ENCODE measurements at places on chromosomes 16 and 17.
A peak's percentile ranks its signal among the peaks of the same experiment; 100 is the strongest.

GRCh38 chr16:11161974-11162373, 94.0 kb downstream of the SOCS1 start:
- no peak for DNase-seq

GRCh38 chr16:1338119-1338730, 4.8 kb downstream of the BAIAP3 start:
- no peak for DNase-seq

- no peak for DNase-seq
These were observed 20.3 kb downstream of the SMG6 start for GRCh38 chr17:2283302-2283701.

- no peak for DNase-seq
These were observed 34.8 kb downstream of the ADGRG5 start for GRCh38 chr16:57577214-57577613.

- DNase-seq = no peak
These were observed 2.7 kb upstream of the LASP1NB start for GRCh38 chr17:38922538-38923297.

DNA sequence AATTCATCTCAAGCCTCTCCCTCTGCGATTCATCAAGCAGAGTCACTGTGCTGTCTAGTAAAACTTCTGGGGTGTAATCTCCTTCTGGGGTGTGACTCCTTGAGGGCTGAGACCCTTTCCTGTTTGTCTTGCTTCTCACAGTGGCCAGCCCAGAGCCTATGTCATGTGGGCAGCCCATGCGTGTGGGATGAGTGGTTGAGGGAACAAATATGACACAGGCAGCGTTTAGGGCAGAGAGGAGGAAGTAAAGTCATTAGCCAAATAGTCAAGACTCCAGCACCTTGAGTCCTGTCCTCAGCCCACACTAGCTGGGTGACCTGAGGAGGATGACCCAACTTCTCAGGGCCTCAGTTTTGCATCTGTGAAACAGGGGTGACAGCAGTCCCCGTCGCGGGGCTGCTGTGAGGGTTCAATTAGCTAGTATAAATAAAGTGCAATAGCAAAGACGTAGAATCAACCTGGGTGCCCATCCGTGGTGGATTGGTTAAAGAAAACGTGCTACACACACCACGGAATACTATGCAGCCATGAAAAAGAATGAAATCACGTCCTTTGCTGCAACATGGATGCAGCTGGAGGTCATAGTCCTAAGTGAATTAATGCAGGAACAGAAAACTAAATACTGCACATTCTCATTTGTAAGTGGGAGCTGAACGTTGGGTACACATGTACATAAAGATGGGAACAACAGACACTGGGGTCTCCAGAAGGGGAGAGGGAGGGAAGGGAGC, 4.5 kb upstream of the ITGAX start:
- no peak for DNase-seq

GRCh38 chr16:57485916-57486857, at the start of gene DOK4:
Gene DOK4 (minus strand): TSS chr16:57486493. CDS start chr16:57479507, 6,986 bp downstream.
- DNase-seq = peak; percentile 95

DNA sequence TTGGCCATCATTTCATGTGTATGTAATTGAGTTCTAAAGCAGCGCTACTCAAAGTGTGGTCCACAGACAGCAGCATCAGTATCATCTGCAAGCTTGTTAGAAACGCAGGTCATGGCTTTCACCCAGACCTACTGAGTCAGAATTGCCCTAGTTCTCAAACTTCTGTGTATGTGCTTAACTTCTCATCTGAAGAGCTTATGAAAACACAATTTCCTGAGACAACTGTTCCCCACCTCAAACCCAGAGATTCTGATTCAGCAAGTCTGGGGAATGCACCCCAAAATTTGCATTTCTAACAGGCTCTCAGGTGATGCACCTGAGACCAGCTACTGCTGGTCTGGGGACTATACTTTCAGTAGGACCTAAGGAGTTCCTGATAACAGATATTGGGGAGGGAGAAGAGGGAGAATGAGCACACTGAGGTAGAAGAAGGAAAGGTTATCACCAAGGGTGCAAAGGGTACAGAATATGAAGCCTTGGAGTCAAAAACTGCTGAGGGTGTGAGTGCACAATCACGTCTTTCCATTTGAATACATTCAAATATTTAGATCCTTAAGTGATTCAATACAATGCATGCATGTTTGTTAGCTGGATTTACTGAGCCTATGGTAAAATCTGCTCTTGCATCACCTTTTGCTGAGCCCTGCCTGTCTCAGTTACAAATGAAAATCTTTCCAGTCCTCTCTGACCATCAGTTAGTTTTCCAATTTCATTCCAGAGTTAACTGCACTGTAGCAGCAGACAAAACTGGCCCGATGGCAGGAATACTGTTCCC, 29.2 kb upstream of the SKAP1 start:
- DNase-seq = no peak

DNA sequence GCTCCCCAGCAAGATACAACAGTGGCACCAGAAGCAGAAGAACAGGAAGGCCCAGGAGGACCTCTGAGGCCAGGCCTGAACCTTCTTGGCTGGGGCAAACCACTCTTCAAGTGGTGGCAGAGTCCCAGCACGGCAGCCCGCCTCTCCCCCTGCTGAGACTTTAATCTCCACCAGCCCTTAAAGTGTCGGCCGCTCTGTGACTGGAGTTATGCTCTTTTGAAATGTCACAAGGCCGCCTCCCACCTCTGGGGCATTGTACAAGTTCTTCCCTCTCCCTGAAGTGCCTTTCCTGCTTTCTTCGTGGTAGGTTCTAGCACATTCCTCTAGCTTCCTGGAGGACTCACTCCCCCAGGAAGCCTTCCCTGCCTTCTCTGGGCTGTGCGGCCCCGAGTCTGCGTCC, 11.9 kb downstream of the CES3 start:
- DNase-seq = no peak

- DNase-seq = no peak
These were observed 1.1 kb downstream of the MLST8 start for GRCh38 chr16:2206420-2206779.

- no peak for DNase-seq
These were observed 24.1 kb downstream of the CALCOCO2 start for GRCh38 chr17:48854774-48855476.

- DNase-seq = no peak
These were observed 8.1 kb downstream of the MRM1 start for GRCh38 chr17:36609498-36609862.

GRCh38 chr16:20910781-20911321, 10.3 kb downstream of the LYRM1 start:
- DNase-seq = no peak

GRCh38 chr17:72715906-72716572, 376.4 kb downstream of the SLC39A11 start:
- no peak for DNase-seq

DNA sequence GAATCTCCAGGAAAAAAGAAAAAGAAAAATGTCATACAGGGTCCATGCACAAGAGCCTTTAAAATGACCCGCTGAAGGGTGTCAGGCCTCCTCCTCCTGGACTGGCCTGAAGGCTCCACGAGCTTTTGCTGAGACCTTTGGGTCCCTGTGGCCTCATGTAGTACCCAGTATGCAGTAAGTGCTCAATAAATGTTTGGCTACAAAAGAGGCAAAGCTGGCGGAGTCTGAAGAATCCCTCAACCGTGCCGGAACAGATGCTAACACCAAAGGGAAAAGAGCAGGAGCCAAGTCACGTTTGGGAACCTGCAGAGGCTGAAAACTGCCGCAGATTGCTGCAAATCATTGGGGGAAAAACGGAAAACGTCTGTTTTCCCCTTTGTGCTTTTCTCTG, 845 bp downstream of the STH start:
- DNase-seq = no peak

DNA sequence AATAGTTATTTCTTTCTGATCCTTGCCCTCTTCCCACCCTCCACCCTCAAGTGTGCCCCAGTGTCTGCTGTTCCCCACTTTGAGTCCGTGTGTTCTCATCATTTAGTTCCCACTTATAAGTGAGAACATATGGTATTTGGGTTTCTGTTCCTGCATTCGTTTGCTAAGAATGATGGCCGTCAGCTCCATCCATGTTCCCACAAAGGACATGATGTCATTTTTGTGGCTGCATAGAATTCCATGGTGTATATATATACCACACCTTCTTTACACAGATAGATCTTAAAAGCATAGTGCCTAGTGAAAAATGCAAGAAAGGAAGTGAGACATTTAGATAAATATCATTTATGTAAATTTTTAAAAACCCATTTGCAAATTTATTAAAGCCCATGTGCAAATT, 33.1 kb downstream of the HS3ST2 start:
- DNase-seq = no peak

DNA sequence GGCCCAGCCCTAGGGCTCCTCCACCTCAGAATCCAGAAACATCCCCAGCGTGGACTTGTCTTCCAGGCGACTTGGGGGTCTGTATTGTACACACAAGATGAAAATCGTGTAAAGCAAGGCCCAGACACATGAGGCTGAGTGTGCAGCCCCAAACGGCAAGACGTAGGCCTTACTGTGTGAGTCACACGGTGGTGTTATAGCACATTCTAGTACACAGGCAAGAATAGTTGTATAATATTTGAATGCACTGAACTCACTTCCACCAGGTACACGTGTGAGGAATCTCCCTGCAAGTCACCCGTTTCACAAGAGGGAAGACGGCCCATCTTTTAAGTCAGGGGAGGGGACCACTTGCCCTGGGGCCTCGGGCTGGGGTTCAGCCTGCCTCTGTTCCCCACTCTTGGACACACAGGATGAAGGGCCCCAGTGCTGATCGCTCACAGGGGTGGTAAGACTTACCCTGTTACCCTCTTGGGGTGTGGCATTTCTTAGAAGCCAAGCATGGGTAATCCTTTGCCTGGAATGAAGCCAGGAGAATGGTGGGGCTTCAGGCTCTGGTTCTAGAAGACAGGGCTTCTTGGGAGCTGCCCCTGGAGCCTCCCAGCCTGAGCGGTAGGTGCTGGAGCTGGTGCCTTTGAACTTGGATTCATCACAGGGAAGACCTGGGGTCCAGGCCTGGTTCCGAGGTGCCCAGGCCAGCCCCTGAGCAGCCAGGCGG, 71.3 kb downstream of the SREBF1 start:
- no peak for DNase-seq

- DNase-seq = no peak
These were observed 37.0 kb downstream of the STX8 start for GRCh38 chr17:9538626-9539025.

DNA sequence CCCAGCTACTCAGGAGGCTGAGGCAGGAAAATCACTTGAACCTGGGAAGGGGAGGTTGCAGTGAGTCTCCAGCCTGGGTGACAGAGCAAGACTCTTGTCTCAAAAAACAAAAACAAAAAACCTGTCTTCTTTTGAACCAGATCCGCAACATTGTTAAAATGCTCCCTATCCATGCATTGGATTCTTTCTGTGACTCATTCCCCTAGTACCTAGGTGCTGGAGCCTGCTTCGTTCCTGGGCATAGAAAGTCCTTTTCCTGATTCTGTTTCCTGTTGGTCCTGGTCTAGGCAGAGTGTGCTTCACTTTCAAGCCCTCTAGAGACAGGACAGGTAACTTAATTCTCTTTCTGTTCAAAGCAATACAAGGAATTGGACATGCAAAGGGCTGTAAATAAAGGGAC, 5.2 kb downstream of the EPN2 start:
- no peak for DNase-seq

DNA sequence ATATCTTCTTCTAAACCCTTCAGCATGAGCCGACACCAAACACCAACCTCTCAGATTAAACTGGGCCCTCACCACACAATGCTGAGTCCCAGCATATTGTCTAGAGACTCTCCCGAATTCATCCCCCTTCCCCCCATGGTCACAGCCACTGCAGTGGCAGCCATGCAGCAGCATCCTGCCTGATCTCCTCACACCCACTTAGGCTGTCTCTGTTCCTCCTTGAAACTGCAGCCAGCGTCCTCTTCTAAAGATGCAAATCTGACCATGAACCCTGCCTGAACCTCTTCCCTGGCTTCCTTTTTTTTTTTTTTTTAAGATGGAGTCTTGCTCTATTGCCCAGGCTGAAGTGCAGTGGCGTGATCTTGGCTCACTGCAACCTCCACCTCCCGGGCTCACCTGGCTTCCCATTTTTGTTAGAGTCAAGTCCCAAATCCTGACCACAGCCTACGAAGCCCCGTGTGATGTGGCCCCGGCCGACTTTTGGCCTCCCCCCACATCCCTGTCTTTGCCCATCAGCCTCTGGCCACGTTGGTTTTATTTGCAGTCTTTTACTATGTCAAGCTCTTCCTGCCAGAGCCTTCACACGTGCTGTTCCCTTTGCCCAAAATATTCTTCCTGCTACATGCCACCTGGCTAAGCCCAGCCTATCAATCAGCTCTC, 2.8 kb downstream of the FA2H start:
- DNase-seq = peak; percentile 83

GRCh38 chr17:9968881-9969280, 63.8 kb upstream of the RCVRN start:
- no peak for DNase-seq

- no peak for DNase-seq
These were observed 941.0 kb downstream of the KCNJ2 start for GRCh38 chr17:71110326-71110725.

GRCh38 chr16:83813823-83814658, 6.3 kb downstream of the HSBP1 start:
- no peak for DNase-seq

- no peak for DNase-seq
These were observed 163.2 kb downstream of the TOX3 start for GRCh38 chr16:52383640-52384292.

GRCh38 chr16:85824161-85825135, 25.0 kb downstream of the COX4I1 start:
- no peak for DNase-seq
